ENCODE measurements at places on chromosomes 7 and 10. TPM values are rescaled to one million over a fixed set of nuclear protein-coding genes. Genes with fewer than 3 reads are reported as not detected.

H2BK1 gene
- total RNA-seq, result not detected

GRCh38 chr10:103676058-103676785 lies 179.2 kb downstream of the SH3PXD2A start:
- DNase-seq, result no peak

DNA sequence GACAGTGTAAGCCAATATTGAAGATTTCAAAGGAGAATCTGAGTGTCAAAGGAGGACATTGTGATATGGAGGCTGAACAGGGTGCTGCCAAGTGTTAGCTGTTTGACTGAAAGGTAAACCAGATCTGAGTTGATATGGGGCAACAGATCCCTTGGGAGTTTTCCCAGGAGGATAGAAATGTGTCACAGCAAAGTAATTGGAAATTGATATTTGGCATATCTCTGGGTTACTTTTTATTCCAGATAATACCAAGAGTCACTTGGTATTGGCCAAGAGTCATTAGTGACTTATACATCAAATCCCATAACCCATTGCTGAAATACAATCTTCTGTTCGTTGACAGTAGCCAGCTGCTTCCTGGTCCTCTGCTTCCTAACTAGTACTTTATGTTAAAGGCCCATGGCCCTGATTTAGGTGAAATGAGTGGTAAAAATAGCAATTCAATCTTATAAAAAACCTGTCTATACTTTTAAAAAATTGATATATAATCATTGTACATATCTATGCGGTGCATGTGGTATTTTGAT lies 922.9 kb downstream of the LRMDA start:
- DNase-seq, result no peak

DNA sequence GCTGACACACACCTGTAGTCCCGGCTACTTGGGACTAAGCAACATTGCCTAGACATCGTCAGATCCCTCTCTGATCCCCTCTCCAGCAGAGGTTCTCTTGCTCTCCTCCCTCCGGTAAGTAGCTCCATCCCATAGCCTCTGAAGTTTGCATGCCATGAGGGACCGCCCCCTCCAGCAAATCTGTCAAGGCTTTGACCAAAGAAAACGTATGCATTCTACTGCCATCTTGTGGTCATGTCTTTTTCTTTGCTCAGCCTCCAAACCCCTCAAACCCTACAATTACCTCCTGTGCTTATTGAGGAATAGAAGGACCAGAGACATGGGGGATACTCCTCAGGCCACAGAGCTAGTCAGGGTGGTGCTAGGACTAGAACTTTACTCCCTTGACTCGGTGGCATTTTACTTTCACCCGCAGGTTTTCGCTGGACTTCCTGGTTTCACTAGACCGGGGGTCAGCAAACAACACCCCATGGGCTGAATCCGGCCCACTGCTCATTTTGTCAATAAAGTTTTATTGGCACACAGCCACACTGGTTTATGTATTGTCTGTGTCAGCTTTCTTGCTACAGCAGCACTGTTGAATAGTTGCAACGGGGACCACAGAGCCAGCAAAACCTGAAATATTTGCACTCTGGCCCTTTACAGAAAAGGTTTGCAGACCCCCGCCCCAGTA lies 202.6 kb upstream of the FOXK1 start:
- DNase-seq, result no peak

DNA sequence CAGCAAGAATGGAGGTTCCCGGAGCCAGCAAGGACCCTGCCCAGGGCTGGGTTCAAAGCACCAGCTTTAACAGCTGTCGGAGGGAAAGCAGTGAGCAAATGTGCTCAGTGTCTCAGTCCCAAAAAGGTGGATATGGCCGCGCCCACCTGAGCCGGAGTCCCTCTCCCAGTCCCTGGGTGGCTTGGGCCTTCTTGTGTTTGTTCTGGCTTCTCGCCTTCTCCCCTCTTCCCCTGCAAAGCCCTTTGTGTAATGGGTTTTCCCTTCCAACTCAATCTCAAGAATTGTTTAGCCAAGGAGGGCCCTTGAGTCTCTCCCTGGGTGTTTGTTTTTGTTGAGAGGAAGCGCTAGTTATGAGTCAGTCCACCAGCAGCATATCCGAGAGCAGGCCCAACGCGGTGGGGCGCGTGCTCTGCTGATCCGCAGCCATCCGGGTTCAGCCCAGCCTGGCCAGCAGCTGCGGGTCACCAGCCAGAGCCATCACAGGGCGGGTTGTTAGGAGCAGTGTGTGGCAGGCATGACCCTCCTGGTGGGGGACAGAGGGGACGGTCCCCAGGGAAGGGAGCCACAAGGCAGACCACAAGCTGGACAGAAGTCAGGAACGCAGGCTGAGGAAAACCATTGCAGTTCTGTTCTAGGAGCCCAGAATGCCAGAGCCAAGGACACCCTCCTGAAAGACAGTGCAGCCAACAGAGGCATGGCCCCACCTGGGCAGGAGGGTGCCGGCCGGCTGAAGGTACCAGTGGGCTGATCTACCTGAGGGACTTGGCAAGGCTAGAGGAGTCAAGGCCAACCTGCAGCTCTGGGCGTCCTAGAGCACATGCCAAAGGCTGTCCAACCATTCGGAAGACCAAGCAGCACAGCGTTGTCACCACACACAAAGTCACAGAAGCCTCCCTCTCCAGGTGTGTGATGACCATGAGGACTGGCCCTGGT lies 21.3 kb downstream of the CALML3 start:
- DNase-seq, result no peak

- DNase-seq, result no peak
Observed at GRCh38 chr7:28207486-28208158, 27.0 kb upstream of the JAZF1 start.

DNA sequence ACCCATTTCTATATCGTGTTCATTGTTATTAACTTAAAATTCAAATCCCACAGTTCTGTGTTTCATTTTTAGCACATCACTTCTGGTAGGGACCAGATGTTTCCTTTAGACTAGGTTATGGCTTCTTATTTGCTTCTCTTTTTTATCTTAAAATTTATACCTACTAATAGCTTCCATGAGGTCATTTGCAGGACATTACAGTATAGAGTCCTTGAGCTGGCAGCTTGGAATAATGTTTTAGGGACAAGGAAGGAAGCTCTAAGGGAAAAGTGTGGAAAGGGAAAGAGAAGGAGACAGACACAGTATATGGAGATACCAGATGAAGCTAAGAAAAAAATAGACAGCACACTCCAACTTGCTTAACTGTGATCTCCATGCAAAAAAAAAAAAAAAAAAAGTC lies 48.8 kb upstream of the CD36 start:
- no peak for DNase-seq

DNA sequence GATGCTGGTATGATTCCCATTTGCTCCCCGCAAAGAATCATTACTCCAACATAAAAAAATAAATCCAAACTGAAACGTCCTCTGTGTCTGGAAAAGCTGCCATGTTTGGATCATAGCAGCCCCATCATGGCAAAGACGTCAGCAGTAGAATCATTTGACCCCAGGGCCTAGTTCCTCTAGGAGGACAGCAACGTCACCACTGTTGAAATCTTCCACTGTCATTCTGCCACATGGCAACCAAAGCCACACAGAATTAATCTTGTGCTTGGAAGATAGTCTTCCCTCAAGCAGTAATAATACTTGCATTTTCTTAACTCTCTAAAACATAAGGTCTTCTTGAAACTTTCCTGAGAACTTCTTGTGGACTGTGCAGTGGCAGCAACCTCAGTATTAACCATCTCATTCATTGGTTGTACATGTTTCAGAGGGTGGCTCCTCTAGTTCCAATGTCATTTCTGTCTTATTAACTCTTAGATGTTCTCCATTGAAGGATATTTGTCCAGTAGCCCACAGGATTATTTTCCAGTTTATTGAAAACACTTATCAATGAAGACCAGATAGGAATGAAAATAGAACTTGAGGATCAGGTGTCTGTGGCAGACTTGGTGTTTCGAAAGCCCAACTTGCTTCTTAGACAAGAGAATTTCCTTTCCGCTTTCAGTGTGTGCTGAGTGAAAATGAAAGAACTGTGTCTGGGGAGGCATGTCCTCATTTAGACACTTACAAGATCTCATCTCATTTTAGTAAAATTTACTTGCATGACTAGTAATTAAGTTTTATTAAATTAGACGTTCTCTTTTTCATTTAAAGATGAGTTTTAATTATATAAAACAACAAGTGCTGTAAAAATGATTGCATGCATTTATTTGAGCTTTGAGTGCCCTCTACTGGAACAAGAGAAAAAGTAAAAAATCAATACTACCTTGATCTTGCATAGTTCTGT lies 28.9 kb upstream of the INHBA start:
- DNase-seq, result no peak

DNA sequence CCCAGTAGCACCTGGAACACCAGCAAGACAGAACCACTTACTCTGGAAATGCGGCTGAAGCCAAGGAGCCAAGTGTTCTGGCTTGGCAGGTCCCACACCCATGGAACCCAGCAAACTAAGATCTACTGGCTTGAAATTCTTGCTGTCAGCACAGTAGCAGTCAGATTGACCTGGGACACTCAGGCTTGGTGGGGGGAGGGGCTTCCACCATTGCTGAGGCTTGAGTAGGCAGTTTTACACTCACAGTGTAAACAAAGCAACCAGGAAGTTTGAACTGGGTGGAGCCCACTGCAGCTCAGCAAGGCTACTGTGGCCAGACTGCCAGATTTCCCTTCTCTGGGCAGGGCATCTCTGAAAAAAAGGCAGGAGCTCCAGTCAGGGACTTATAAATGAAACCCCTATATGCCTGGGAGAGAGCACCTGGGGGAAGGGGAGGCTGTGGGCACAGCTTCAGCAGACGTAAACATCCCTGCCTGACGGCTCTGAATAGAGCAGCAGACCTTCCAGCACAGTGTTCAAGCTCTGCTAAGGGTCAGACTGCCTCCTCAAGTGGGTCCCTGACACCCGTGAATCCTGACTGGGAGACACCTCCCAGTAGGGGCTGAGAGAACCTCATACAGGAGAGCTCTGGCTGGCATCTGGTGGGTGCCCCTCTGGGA lies 121.2 kb downstream of the MTERF1 start:
- DNase-seq, result no peak

CCT6A gene
- total RNA-seq, result 104 TPM

DNA sequence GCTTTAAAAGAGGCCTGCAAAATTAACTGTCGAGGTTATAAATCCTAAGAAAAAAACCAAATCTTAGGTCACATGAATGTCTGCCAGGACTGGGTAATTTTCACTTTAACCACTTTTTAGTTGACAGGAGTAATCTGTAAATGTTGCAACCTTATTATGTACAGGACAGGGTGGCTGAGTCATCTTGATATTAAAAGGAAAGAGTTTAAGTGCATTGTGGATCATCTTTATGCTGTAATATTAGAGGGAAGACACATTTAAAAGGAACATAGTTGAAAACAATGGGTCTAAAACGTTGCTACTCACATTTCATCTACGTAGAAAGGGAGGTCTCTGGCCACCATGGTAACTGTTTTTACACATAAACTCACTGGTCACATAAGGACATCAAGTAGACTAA lies 115.5 kb downstream of the LSMEM1 start:
- no peak for DNase-seq

DNA sequence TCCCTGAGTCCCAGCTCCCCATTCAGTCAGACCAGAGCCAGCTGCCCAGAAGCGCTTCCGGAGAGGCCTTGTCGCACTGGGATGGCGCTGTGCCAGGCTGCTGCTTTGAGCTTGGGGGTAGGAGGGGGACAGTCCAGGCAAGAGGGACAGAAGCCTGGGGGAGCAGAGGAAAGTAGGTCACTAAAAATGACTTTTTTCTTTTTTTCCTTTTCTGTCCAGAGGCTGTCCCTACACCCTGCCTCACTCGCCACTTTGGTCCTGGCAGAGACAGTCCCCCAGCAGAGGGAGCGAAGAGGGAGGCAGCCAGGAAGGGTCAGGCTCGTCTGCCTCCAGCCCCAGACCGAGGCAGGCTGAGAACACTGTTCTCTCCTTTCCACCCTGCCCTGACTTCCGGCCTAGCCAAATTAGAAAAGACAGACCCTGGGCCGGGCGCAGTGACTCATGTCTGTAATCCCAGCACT lies 15.8 kb upstream of the TRIM8 start:
- DNase-seq, result no peak

ACSL5 gene
- total RNA-seq, result 6.2 TPM

- DNase-seq, result no peak
Observed at GRCh38 chr10:24642921-24643678, 80.6 kb downstream of the ARHGAP21 start.

KDM7A gene
- total RNA-seq, result 23.7 TPM

Data from esophagus muscularis mucosa (tissue), 4 donors.